ENCODE measurements at places on chromosomes 2 and 18.

GRCh38 chr2:191719261-191719660 is 41.3 kb downstream of the NABP1 start:
- no peak for DNase-seq

DNA sequence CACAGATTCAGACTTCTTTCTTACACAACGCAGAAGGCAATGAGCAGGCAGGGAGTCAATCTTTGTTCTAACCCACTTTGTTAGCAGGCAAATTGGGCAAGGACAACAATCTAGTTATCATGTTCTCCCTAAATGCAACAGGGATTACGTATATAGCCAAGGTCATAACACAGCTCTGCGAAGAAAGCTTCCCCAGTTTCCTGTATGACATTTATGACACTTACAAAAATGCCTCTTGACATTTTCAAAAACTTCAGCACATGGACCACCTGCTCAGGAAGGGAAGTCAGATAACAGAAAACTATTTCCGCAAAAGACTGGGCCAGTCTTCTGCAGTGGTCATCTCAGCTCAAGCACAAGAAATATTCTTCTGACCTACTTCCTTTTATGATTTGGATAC is 106.1 kb downstream of the IRS1 start:
- DNase-seq: no peak

GRCh38 chr2:188404341-188405004 is 112.8 kb downstream of the GULP1 start:
- DNase-seq: no peak

DNA sequence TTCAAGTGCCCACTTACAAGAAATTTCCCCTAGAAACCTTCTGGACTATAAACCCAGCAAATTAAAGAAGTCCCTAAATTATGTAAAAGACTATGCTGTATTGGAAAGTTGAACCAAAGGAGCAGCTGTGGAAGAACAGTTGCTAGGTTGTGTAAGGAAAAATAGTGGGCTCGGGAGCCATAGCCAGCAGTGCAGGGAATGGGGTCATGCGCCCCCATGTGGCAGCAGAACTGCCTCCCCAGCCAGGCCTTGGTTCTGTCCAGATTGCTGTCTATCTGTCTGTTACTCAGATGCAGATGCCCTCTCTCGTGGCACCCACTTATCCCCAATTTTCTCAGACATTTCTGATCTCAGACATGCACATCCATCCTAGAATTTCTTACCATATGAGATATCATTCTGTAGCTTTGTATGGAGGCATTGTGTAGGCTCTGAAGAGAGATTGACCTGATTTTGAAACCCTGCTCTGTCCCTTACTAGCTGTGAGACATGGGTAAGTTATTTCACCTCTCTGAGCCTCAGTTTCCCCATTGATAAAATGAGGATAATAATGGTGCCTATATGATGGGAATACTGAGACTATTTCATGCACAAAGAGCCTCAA is 258.3 kb downstream of the SS18 start:
- DNase-seq: peak; percentile 47

GRCh38 chr2:64635976-64636911 is 17.5 kb downstream of the SERTAD2 start:
- no peak for DNase-seq

DNA sequence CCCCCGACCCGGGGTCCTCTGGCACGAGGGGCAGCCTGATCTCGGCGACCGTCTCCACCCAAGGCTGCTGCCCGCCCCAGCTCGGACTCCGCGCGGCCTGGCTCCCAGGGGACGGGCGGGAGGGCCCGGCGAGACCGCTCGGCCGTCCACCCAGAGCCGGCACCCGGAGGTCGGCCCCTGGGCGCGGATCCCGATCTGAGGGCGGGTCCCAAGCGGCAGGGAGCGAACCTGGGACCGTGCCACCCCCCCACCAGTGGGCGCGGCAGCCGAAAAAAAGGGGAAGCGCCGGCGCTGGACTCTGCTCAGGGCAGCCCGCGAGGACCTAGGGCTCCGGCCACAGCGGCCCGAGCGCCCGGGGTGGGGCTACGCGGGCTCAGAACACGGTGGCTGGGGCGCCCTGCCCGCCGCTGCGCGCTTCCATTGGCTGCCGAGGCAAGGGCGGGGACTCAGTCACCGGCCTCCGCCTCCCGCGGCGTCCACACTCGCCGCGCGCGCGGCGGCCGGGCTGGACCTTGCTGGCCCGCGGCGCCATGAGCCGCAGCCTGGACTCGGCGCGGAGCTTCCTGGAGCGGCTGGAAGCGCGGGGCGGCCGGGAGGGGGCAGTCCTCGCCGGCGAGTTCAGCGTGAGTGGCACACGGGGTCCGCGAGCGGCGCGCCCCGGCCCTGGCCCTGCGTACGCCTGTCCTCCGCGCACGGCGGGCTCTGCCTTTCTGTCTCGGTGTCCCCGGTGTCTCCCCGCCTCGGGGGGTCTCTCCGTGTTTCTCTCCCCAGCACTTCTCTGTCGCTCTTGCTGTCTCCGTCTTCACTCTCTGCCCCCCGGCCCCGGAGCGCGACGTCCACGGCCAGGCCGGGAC is at the start of gene PTPN18:
Gene PTPN18 (plus strand): TSS at position 479 of the 854 bp plus-strand sequence. CDS start 52 bp downstream, at position 531.
- peak; percentile 85 for DNase-seq

DNA sequence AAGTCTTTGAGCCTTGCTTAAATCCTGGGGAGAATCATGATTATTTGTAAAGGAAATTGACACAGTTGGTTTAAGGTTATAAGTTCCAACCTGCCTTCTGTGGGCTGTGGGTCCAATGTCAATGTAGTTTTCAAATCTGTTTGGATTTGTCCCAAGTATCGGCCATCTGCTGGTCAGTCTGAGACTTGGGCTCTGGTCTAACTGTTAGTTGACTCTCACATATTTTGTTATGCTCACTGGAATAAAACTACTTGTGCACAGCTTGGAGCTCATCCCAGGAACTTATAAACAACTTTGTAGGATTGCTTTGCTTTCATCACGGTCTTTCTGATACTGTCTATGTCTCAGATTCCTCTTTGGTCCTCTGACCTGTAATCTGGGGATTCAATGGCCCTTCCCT is 1026.2 kb upstream of the ZEB2 start:
- DNase-seq: no peak

- no peak for DNase-seq
These were observed 158.4 kb upstream of the SRD5A2 start for GRCh38 chr2:31739161-31739560.

- DNase-seq: no peak
These were observed 43.4 kb upstream of the GMCL1 start for GRCh38 chr2:69786052-69786560.

DNA sequence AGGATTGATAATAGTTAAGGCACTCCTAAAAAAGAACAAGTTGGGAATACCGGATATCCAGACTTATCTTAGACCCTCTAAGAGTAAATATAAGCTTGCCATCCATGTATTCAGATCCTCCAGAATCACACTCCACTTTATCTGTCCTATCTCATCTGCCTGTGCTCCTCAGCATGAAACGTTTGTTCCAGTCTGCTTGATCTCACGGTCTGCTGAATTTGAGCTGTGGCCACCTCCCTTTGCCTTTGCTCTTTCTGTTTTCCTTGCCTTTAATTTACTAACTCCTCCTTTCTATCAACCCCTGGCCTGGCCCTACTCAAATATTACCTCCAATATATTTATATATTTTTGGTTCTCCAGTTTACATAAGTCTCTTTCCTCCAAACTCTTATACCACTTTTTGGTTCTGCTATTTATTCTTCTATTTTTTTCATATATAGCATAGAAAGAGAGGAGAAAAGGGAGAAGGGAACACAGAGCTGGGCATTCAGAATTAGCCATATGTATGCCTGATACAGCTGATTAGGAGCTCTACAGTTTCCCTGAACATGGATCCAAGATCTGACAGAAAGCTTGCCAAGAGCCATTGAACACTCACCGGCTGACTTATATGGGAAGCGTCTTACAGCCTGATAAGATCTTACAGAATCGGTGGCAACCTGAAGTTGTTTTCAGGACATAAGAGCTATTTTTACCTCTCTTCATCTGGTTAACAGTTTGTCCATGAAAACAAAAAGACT is 21.8 kb upstream of the DNAJC27 start:
- no peak for DNase-seq

- peak; percentile 53 for DNase-seq
These were observed 155.2 kb downstream of the SH3BP4 start for GRCh38 chr2:235106874-235107639.

DNA sequence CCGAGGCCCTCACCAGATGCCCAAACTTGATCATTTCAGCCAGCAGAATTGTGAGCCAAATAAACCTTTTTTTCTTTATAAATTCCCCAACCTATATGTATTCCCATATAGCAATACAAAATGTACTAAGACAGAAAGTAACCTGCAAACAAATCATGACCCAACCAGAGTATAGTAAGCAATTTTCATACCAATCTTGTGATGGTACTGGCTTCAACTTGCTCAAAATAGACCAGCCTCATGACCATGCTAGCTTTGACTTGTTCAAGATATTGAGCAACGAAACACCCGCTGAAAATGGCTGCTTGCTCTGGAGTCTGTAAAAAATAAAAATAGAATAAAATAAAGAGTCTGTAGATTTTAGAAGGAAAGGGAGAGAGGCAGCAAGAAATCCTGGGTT is 97.6 kb downstream of the C1D start:
- DNase-seq: no peak

DNA sequence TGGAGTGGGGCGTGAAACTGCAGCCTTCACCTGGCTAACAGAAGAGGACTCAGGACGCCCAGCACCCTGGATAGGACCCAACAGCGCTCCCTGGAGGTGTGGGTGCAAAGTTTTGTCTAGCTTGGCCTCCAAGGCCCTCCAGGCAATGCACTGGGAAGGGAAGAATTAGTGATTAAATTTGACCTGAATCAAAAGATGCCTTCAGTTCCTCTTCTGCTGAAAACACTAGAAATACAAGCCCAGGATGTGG is 779 bp upstream of the TRIB2 start:
- no peak for DNase-seq

GRCh38 chr2:157377861-157378260 is 52.2 kb upstream of the ERMN start:
- DNase-seq: no peak

- no peak for DNase-seq
These were observed 251.7 kb downstream of the LRRTM4 start for GRCh38 chr2:77270433-77270832.

- DNase-seq: no peak
These were observed 22.3 kb downstream of the EML4 start for GRCh38 chr2:42191285-42192009.

GRCh38 chr18:61820882-61821281 is 71.9 kb downstream of the RNF152 start:
- no peak for DNase-seq

GRCh38 chr2:188765522-188766470 is 208.4 kb upstream of the COL3A1 start:
- no peak for DNase-seq

GRCh38 chr2:180075870-180076269 is 68.8 kb upstream of the CWC22 start:
- DNase-seq: no peak

All from GM04504 (cell line).